Esophagus mucosa (tissue), 1 donor: ENCODE measurements at places on chromosomes 4 and X. TPM values are rescaled to one million over a fixed set of nuclear protein-coding genes. Genes with fewer than 3 reads are reported as not detected.

Gene PITX2
- 2.1 TPM for total RNA-seq

- no peak for ATAC-seq
Observed at GRCh38 chrX:85620466-85620865, 241.0 kb upstream of the POF1B start.

GRCh38 chr4:763191-763810 lies 57.7 kb downstream of the PCGF3 start:
- ATAC-seq, result no peak

Gene TCEAL6
- total RNA-seq, result not detected

- peak; percentile 40 for ATAC-seq
Observed at GRCh38 chr4:39937683-39938268, 39.9 kb downstream of the PDS5A start.

Gene TMEM271
- total RNA-seq, result not detected

Gene DCLK2
- 0.40 TPM for total RNA-seq

Gene WDFY3
- 46.7 TPM for total RNA-seq

GRCh38 chrX:111180750-111181240 lies 84.8 kb downstream of the PAK3 start:
- ATAC-seq, result no peak

DNA sequence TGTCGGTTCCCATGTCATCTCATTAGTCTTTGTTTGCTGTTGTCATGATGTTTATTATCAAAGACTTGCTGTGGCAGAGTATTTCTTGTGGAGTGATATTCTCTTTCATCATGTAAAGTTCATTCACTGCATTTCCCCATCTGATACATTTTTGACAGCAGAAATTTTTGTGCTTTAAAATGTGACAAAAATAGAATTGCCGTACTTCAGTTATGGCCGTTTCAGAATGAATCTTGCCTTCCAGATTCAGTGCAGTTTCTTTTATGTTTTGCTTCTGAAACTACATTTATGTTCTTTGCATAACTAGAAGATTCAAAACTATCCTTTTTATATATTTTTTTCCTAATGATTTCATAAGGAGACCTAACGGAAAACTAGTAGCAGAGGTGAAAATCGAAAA lies 10.0 kb downstream of the CSTF2 start:
- no peak for ATAC-seq

GRCh38 chr4:123937581-123937980 lies 541.0 kb downstream of the SPRY1 start:
- no peak for ATAC-seq

DNA sequence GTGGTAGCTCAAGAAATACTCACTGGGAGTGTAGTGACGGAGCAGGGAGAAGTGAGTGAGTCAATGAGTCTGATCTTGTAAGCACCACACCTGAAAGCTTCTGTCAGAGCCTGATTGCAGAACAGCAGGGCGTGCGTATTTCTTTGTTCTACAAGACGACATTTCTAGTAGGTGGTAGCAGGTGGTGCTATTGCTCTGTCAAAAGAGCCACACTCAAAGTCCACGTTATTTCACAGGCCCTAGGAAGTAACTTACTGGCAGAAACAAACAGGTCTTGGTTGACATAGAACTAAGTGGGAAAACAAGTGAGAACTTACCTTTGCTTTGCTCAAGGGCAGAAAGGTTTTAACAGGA lies 46.4 kb upstream of the SPRY1 start:
- ATAC-seq, result peak; percentile 97

Gene CD99L2
- total RNA-seq, result 4.9 TPM

Gene H2BW1
- total RNA-seq, result not detected

Gene PCSK1N
- 0.36 TPM for total RNA-seq

DNA sequence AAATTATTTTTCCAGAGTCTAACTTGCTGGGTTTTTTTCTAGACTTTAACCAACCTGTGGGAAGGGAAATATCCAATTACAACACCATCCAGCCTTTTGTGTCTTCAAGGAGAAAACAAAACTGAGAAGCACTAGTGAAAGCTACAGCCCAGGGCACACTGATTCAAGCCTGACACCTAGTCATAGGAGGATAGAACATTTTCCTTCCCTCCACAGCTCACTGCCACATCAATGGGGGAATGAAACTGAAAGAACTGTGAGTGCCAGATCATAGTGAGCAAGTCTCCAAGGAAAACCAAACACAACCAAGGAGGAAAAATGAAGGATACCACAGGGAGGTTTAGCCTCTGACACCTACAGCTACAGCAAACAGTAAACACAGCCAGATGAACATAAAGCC lies 43.3 kb upstream of the MAGEA8 start:
- no peak for ATAC-seq

GRCh38 chr4:127479031-127479622 lies 153.6 kb upstream of the INTU start:
- no peak for ATAC-seq

DNA sequence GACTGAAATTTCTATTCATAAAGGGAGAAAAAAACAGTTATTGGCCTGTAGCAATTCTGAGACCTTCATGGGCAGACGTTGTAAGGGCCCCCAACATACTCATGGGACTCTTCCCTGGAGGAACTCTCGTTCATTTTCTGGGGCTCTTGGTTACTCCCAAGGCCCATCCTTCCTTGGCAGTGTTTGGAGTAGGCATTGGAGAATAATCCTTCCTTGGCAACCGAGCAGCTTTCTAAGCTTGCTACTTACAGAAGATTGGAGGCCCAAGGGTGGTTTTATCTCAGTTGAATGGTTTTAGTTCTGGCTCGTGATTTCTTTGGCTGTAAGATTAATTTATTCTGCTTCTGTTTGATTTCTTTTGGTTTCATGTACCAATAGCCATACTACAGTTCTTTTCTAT lies 50.4 kb downstream of the ALG13 start:
- ATAC-seq, result no peak

DNA sequence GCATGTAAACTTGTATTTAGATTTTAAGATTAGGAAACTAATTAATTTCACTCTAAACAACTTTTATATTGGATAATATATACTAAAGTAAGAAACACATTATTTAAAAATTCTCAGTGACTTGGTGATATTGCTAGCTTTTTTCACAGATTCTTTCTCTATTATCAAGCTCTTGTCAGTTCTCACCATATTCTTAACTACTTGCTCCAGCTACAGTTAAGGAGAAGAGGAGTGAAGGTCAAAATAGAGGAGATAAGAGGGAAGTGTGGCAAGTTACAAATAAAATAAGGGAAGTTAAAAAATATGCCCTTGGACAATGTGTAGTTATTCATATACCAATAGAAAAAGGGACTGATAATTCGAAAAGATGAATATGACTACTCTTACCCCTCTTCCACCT lies 34.7 kb upstream of the NAF1 start:
- no peak for ATAC-seq

DNA sequence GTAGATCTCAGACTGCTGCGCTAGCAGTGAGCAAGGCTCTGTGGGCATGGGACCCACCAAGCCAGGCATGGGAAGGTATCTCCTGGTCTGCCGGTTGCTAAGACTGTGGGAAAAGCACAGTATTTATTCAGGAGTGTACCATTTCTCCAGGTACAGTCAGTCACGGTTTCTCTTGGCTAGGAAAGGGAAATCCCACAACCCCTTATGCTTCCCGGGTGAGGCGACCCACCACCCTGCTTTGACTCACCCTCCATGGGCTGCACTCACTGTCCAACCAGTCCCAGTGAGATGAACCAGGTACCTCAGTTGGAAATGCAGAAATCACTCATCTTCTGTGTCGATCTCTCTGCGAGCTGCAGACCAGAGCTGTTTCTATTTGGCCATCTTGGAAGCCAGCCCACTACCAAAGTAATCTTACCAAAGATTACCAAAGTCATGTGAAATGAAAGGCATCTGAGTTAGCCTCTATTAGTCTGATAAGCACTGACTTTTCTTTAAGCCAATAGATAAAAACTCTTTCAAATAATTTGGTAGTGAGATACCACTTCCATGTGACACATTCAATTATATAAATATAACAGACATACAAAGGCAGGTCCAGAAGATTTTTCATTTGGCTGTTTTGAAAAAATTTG lies 8.5 kb upstream of the HTN1 start:
- ATAC-seq, result no peak

Gene AR
- total RNA-seq, result 0.48 TPM

DNA sequence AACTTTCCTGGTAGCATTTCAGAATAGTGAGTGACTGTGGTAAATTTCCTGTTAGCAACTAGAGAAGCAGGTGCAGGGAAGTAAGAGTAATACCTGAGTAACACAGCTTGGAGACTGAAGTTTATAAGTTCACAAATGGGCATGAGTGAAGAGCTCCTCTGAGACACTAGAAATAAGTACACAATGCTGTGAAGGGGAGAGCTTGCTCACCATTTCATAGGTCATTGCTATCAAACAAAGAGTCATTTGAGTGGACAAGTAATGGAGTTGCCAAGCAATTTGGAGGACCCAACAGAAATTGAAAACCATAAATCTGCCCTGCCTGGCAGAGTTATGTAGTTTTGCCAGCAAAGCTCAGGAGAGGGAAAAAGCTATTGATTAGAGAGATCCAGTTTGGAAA lies 523.6 kb downstream of the TRAM1L1 start:
- ATAC-seq, result no peak

- ATAC-seq, result peak; percentile 65
Observed at GRCh38 chr4:39976141-39976944, 1.4 kb downstream of the PDS5A start.

- no peak for ATAC-seq
Observed at GRCh38 chr4:88015659-88016295, 8.3 kb downstream of the PKD2 start.

DNA sequence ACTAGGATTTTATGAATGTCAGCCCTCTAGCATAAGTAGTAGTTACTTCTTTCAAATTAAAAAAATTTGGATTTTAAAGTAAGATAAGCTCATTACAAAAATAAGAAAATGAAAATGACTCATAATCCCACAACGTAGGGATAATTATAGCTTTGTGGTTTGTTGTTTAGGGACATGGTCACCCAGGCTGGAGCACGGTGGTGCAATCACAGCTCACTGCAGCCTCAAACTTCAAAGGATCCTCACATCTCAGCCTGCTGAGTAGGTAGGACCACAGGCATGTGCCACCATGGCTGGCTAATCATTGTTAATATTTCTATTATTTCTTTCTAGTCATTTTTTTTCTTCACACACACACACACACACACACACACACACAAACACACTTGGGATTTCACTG lies 57.6 kb downstream of the PLAC1 start:
- ATAC-seq, result no peak

DNA sequence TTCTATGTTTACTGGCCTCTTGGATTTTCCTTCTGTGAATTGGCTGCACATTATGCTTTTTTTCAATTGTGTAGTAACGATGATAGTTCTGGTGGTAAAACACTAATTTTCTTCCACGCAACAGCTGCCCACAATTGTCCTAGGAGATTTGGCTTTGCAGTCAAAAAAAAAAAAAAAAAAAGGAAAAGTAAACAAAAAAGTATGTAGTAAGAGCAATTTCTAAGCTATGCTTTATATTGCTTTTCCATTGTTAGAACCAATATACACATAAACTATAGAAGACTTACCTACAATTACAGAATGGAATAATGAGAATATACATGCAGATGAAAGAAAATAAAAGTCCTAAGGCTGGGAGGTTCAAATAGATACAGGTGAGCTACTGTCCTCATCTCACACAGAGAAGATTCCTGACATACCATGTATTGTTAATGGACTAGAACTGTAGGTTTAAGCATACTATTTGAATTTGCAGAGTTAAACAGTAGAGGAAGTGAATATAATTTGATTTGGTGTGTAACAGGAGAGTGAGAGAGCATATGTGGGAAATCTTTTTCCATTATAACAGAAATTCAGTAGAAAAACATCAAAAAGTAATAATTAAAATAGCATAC lies 976.2 kb downstream of the RAB28 start:
- ATAC-seq, result no peak

GRCh38 chrX:20388594-20388993 lies 121.9 kb upstream of the RPS6KA3 start:
- ATAC-seq, result no peak

DNA sequence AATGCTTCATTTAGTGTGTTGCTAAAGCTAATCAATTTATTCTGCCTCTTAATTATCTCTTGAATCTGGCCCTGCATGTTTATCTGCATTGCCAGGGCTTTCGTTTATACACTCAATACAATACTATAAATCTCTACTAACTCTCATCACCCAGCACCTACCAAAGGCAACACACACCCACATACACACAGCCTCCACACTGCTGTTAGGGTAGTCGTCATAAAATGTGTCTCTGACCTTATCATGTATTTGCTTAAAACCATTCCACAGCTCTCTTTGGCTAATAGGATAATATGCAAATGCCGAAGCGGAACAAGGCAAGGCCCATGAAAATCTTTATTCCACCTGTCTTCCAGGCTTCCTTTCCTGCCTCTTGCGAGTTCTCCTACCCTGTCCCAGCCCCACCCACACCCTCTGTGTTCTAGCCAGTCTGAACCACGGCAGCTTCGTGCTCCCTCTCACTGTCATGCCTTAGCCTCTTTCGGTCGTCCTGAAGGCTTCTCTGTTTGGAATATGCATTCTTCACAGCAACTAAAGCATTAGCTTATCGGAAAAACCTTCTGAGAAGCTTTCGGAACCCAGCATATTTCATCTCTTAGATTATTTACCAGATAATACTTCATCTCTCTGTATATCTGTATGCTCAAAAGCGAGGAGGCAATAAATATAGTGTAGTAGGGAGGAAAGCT lies 333.5 kb downstream of the TENM3 start:
- ATAC-seq, result no peak

Gene ZXDA
- total RNA-seq, result 1.3 TPM

Gene ZCCHC18
- not detected for total RNA-seq

Gene KCND1
- total RNA-seq, result 0.28 TPM
